ENCODE measurements at places on chromosomes 4 and X.

DNA sequence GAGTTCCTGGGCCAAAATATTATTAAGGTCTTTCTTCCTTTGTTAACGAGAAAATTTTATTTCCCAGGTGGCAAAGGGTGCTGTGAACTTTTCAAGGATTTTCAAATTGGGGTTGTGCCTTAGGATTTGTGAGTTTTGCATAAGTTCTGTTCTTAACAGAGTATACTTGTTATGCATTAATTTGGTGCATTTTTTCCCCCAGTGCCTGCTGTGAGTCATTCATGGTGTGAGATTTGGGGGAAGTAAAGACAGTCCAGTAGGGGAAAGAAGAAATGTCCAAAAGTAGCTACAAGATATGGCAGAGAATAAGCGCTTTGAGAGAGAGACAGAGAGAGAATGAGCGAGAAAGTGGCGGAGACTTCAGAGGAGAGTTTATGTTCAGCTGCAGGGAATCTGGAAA, 239.2 kb downstream of the ARHGAP10 start:
- no peak for DNase-seq

DNA sequence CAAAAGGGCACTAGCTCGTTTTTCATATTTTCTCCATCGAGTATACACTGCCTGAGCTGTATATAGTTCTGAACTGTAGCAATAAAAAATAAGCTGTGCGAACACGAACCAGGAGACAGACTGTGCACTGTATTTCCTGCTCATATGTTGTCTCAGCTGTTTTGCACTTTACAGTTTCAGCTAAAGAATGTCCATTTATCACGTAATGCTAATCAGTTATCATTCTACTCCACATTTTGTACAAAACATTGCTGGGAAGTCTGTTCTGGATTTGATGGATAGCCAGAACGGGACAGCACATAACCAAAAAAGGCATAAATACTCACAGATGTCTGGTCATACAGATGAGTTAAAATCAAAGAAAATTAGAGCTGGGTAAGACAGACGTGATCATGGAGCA, 315.5 kb upstream of the ADGRL3 start:
- no peak for DNase-seq

GRCh38 chrX:17555846-17556245, 180.8 kb downstream of the NHS start:
- no peak for DNase-seq

DNA sequence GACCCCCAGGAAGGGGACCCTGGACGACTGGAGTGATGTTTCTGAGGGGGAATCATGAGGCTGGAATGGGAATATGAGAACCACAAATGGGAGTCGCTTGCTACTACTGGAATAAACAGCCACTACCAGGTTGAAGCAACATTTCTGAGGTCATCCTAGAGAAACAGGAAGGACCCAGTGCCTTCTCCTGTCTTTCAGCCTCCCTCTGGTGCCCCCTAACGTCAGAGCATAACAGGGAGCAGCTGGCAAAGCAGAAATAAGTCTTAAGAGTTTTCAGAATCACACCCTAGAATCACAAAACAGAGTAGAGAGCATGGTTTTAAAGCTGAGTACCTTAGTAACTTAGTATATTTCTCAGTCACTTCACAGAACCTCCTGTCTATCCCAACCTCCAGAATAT, 347.8 kb upstream of the PITX2 start:
- peak; percentile 92 for DNase-seq

- peak; percentile 80 for DNase-seq
Measured at GRCh38 chr4:152166567-152166966, 369.3 kb downstream of the FBXW7 start.

- DNase-seq: no peak
Measured at GRCh38 chr4:94508806-94509205, 57.1 kb downstream of the PDLIM5 start.

DNA sequence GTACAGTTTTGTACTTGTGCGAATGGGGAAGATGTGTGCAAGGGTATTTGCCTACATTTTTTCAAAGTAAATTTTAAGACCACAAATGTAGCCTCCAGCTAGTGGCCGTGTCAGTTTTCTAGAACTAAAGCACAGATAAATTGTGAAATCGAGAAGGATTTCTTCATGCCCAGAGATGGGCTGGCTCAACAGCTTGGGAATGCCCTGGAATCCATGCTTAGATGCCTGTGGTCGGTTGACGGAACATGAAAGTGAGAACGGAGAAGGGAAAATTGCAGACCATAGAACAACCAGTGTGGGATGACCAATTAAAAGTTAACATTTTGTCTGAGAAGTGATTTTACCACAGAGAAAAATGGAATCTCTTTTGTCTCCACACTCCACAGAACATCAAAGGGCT, 73.2 kb upstream of the VCX2 start:
- DNase-seq: no peak

GRCh38 chrX:9988762-9989161, 21.6 kb downstream of the CLDN34 start:
- no peak for DNase-seq

DNA sequence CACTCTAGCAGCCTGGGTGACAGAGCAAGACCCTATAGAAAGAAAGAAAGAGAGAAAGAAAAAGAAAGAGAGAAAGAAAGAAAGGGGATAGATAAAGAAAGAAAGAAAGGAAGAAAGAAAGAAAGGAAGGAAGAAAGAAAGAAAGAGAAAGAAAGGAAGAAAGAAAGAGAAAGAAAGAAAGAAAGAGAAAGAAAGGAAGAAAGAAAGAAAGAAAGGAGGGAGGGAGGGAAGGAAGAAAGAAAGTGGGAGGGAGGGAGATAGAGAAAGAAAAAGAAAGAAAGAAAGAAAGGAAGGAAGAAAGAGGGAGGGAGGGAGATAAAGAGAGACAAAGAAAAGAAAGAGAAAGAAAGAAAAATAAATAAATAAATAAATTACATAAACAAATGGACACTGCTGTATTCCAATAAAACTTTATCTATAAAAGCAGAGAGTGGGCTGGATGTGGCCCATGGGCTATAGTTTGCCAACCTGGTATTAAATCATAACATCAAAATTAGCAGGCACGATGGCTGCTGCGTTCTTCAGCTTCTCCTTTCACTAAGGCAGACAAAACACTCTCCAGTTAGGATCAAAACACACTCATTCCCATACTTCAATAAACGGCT, 165.0 kb downstream of the ZNF674 start:
- no peak for DNase-seq

GRCh38 chrX:37083880-37084279, 75.7 kb downstream of the FAM47C start:
- DNase-seq: no peak

DNA sequence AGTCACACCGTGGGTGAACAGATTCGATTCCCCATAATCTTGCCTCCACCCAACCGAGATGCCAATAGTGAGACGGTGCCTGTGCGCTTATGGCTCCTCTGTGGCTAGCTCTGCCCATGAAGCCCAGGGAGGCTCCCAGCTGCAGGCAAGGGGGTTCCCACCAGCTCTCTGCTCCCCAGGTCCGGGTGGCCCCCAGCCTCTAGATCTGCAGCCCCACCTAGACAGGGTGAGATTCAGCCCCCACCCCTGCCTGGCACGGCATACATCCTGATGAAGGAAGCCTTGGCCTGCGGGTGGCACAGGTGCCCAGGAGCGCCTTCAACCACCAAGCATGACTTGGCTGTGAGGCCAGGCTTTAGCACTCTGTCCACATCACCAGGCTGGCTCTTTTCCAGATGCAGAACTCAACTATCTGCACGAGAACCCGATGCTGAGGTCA, 40.6 kb downstream of the WDR1 start:
- no peak for DNase-seq

DNA sequence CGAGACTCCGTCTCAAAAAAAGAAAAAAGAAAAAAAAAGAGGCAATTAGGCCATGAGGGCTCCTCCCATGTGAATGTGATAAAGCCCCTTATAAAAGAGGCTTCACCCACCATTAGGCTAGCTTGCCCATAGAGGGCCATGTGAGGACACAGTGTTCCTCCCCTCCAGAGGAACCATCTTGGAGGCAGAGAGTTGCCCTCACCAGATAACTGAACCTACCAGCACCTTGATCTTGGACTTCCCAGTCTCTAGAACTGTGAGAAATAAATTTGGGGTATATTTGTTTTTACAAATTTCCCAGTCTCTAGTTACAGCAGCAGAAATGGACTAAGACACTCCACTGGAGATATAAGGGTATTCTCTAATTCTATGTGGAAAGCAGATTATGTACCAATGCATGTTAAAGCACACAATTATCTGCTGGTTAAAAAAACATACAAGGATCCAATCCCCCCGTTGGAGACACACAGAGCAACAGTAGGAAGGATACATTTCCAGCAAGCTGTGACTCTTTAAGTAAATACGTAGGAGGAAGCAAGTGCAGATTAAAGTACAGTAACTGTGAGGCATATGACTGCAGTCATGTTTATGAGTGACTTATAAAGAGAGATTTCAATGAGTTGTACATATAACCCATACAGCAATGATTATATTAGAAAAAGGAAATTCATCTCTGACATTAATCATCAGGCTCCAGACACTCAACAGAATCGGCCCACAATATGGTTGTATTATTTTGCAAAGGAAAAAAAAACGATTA, 21.4 kb downstream of the SH3RF1 start:
- DNase-seq: no peak

GRCh38 chr4:155403886-155404285, 27.1 kb upstream of the MAP9 start:
- DNase-seq: peak; percentile 56

DNA sequence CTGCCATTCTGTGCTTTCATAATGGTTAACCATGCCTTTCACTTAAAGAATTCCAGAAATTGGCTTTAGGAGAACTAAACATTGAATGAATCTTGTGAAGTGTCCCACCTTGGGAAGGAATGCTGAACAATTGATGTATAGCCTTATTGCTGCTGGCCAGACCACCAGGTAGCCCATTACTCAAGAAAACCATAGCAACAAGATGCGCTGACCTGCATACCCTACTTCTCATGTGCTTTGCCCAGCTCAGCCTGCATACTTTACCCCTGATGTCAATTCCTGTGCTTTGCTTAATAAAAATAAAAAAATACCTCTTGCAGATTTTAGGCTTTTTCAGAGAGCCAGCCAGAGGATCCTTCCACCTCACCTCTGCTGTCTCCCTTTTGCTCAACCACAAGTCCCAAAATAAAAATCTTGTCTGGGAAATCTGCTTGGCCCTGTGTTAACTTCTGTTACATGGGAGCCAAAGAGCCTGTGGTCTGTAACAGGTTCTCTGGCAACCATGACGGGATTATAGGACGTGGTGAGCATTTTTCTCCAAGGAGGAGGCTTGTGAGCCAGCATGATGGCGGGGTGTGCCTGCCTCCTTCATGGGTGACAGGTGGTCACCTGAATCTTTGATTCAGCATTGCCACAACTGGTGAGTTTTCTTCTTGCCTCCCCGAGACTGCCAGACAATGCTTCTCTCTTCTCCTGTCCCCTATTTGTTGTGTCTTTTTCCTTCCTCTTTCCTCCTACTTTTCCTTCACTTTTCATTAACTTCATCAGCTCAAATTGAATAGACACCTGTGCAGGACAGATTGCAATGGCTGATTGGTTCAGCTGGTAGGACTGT, 106.8 kb downstream of the ARSJ start:
- no peak for DNase-seq

DNA sequence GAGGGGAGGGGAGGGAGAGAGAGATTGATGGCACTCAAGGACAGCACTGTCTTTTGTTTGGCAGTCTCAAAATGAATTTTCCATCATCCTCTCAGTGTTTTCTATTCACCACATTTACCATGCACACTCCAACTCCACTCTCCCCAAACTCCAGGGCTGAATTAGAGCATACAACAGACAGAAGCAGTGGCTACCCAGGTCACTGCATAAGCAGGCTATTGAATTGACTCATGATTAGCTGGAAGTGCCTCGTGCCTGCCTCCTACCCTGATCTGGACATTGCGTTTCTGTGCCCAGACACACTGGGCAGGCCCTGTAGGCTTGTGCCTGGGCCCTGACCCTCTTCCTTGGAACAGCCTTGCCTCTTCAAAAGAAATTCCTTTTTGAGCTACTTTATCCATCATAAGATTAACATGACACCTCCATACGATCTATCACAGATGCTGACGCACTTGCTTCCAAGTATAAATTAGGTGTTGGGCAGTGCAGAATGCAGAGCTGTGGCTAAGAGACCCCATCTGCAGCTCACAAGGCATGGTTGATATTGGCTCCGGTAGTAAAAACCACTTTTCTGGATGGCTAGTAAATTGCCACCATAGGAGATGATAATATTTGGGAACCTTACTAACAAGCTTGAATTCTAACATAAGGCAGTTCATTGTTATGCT, 752.9 kb downstream of the RPA4 start:
- DNase-seq: no peak

- DNase-seq: peak; percentile 62
Measured at GRCh38 chrX:12814420-12814819, 23.2 kb downstream of the PRPS2 start.

DNA sequence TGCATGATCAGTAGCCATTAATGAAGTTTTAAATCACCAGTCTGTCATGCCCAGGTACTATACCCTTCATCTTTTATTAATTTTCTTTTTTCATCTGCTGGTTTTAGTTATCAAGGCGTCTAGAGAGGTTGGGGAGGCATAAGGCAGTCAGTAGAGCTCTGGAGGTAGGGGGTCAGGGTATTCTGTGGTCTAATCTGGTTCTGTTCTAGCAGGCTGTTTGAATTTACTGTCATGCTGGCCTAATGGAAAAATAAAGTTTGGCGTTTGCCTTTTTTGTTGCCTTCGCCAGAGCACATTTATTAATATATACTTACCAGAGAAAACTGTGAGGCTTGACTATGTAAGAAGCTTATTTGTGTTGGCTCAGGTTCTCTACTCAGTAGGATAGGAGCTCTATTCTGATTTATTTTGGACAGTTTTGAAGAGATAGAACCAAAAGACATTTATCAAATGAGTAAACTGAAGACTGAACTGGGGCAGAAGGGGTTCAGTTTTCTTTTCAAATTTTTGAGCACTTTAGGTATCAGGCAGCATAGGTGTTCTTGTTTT, 46.9 kb downstream of the TMEM131L start:
- DNase-seq: no peak

GRCh38 chrX:1600406-1601050, 9.1 kb downstream of the AKAP17A start:
- DNase-seq: no peak

DNA sequence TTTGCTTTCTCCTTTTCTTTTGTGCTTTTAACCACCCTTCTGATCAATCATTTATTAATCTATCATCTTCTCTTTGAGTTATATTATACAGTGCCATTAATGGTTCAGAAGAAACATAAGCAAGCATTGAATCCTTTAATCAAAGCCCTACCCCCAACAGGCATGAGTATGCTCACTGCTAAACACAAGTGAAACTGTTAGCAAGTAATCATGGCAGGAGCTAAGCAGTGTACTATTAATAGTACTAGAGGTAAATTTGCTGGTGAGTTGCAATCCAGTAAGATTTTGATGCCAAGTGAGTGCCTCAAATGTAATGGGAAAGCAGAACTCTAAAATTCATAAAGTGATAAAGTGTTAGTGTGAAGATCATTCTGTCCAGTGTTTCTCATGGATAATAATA, 57.2 kb downstream of the FNIP2 start:
- no peak for DNase-seq

DNA sequence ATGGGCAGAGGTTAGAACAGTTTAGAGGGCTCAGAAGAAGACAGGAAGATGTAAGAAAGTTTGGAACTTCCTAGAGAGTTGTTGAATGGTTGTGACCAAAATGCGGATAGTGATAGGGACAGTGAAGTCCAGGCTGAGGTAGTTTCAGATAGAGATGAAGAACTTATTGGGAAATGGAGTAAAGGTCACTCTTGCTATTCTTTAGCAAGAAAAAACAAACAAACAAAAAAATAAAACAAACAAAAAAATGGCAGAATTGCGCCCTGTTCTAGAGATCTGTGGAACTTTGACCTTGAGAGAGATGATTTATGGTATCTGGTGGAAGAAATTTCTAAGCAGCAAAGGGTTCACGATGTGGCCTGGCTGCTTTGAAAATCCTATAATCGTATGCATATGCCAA, 185.1 kb upstream of the SFRP2 start:
- DNase-seq: no peak

Measured in GM23338 (cell line).